Fibroblast of villous mesenchyme (primary cell): ENCODE measurements at places on chromosomes 5 and 9. TPM values are rescaled to one million over a fixed set of nuclear protein-coding genes. Genes with fewer than 3 reads are reported as not detected.

Gene NME5
- 1.3 and 2.2 TPM in 2 replicates for total RNA-seq

Gene PCDHGA7
- 3.5 and 4.5 TPM in 2 replicates for total RNA-seq

Gene PIP5K1B
- total RNA-seq = under 0.01 TPM in 2 replicates

Gene LRSAM1
- 12.5 and 20.0 TPM in 2 replicates for total RNA-seq

Gene EPB41L4B
- total RNA-seq = under 0.01 and 0.32 TPM in 2 replicates

Gene LCN15
- not detected in 2 replicates for total RNA-seq

Gene HDHD3
- total RNA-seq = 6.1 and 7.3 TPM in 2 replicates

Gene HK3
- total RNA-seq = not detected in 2 replicates

Gene FAM221B
- total RNA-seq = not detected in 2 replicates

Gene SELENOP
- total RNA-seq = 15.5 and 31.1 TPM in 2 replicates

Gene FGF18
- under 0.01 TPM in 1 of 2 replicates, not detected in the other for total RNA-seq

Gene LMX1B
- total RNA-seq = not detected in 2 replicates

Gene BSPRY
- total RNA-seq = not detected in 2 replicates

Gene ARHGEF37
- total RNA-seq = 0.43 and 0.64 TPM in 2 replicates

Gene GARIN3
- total RNA-seq = not detected in 2 replicates

Gene ECSCR
- not detected in 2 replicates for total RNA-seq

Gene FBXL7
- total RNA-seq = 10.6 and 11.2 TPM in 2 replicates

Gene C5orf58
- not detected in 2 replicates for total RNA-seq

Gene GRM6
- total RNA-seq = not detected in 2 replicates

Gene EGFLAM
- total RNA-seq = 3.0 and 5.5 TPM in 2 replicates

Gene NUTM2G
- not detected in 2 replicates for total RNA-seq

Gene BARX1
- not detected in 2 replicates for total RNA-seq

Gene HMCN2
- under 0.01 TPM in 1 of 2 replicates, not detected in the other for total RNA-seq

Gene PCDHB4
- under 0.01 TPM in 2 replicates for total RNA-seq

Gene PCDHGB3
- total RNA-seq = 3.9 and 5.2 TPM in 2 replicates

Gene SLC46A2
- not detected in 2 replicates for total RNA-seq
